ENCODE measurements at places on chromosomes 12 and 14.
A peak's percentile ranks its signal among the peaks of the same experiment; 100 is the strongest.

DNA sequence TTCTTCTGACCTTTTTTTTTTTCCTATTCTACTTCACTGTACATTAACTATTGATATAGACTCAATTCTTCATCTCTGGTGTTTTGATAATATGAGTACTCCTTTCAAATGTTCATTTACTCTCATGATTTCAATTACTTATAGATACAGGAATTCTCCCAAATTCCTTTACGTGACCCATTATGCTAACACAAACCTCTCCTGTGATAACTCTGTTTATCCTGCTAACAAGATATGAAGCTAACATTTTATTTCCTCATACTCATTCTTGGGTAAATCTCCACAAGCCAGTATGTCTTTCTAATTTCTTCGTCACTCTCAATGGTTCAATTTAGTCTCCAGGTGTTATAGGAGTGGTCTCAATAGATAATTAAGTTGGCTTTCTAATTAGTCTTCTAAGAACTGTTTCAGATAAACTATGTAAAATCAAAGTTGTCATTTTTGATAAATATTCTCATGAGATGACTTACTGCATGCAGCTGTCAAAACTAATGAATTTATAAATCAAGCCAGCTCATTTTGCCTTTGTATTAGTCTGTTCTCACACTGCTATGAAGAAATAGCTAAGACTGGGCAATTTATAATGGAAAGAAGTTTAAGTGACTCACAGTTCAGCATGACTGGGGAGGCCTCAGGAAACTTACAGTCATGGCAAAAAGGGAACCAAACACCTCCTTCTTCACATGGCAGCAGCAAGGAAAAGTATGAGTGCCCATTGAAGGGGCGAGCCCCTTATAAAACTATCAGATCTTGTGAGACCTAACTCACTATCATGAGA, 130.6 kb upstream of the MYF6 start:
- no peak for DNase-seq

GRCh38 chr12:1481906-1482305, 112.5 kb downstream of the FBXL14 start:
- no peak for DNase-seq

- DNase-seq = no peak
Measured at GRCh38 chr12:89863968-89864367, 155.3 kb upstream of the ATP2B1 start.

DNA sequence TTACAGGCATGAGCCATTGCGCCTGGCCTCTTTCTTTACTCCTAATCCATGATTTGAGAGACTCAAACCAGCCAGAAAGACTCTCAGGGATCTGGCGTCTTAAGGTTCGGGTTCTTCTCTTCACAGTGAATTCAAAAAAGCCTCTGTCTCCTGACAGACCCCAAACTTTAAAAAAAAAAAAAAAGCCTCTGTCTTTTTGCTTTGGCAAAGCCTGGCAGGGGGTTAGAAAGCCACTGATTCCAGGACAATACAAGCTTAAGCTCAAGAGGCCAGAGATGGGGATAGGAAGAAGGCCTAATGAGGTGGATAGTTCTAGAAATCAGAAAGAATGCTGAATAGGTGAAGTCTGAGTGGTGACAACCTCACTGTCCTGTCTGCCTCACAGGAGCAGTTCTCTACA, 8.8 kb downstream of the NRIP2 start:
- DNase-seq = no peak

GRCh38 chr14:103003351-103003615, 54.1 kb downstream of the CDC42BPB start:
- no peak for DNase-seq

GRCh38 chr12:85803231-85803630, 33.0 kb downstream of the RASSF9 start:
- DNase-seq = no peak

DNA sequence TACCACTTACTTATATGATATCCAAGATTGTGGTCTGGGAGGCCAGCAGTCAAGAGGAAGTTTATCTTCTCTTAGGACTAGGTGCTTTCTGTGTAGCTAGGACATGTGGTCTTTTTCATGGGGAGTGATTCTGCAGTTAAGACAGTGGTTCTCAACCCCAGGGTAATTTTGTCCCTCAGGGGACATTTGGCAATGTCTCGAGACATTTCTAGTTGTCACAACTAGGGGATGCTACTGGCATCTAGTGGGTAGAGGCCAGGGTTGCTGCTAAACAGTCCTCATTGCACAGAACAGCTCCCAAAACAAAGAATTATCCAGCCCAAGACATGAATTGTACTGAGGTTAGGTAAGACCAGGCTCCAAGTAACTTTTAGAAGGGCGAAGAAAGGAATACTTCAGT, 20.0 kb downstream of the AMDHD1 start:
- no peak for DNase-seq

DNA sequence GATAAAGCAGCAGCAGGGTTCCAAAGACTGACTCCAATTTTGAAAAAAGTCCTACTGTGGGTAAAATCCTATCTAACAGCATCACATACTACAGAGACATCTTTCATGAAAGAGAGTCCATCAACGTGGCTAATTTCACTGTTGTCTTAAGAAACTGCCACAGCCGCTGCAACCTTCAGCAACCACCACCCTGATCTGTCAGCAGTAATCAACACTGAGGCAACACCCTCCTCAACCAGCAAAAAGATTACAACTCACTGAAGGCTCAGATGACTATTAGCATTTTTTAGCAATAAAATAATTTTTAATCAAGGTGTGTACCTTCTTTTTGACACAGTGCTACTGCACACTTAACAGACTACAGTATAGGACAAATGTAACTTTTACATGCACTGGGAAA, 6.6 kb downstream of the CAPRIN2 start:
- DNase-seq = no peak

- DNase-seq = no peak
Measured at GRCh38 chr14:99348816-99349614, 77.0 kb upstream of the BCL11B start.

DNA sequence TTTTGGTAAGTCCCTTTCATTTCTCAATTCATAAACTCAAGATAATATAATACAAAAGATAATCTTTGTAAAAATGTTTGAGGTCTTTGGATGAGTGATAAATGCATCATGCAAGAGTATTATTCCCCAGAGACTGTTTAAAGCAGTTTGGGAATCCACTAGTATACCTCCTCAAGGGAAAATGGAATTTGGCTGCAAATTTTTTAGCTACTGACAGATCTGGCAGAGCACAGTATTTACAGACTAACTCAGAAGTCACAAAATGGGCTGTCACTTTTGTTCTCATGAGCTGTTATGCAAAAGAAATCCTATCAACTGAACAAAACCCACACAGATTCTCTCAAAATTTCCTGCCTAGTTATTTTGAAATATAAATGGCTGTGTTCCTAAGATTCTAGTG, 9.9 kb downstream of the SPIC start:
- no peak for DNase-seq

- no peak for DNase-seq
Measured at GRCh38 chr12:97061171-97061570, 154.1 kb downstream of the NEDD1 start.

- DNase-seq = no peak
Measured at GRCh38 chr12:128418944-128419343, 152.0 kb downstream of the TMEM132C start.

DNA sequence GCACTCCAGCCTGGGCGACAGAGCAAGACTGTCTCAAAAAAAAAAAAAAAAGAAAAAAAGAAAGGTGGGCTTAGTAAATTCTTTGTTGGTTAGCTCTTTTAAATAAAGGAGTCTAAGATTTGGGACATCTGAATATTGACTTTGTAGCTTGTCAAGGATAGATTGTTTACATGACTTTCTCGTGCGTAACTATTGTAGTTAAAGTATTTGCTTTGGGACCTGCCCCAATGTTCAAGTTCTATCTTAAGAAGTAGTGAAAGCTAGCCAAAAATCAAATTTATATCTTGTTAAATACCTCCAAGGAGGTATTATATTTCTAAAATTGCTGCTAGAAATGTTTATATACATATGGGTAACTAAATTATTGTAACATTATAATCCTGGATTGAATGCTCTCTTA, 32.4 kb downstream of the PTPN21 start:
- no peak for DNase-seq

GRCh38 chr12:68304626-68305025, 27.5 kb downstream of the MDM1 start:
- no peak for DNase-seq

DNA sequence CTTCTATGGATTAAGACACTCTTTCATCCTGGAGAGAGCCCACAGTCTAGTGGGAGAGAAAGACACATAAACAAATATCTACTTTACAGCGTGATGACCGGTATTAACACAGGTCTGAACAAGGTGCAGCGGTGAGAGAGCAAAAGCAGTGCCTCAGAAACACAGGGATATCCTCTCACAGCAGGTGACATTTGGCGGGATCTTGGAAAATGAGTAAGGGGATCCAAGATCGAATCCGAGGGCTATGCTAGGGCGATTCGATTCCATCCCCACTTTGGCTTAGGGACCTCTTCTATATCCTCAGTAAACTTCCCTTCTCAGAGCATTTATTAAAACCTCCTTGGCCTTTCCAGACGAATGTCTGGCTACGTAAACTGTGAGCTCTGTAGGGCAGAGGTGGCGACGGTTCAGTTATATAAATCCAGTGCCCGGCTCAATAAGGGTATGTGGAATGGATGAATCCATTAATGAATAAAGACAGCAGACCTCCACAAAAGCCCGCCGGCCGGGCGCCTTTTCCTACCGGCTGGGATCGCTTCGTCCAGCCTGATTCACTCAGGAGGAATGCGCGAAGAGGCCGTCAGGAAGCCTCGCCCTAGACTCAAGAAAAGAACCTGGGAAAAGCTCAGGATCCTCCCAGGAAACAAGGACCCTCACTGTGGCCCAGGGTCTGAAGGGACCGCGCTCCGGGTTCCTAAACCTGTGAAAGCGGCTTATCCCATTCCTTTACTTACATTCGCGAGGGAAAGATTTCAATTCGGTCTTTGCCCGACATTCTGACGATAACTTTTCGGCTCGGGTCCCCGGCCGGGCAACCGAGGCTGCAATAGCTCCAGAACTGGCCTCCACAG, 455 bp downstream of the ATP6V1D start:
- no peak for DNase-seq

- no peak for DNase-seq
Measured at GRCh38 chr14:96216627-96217026, 12.0 kb downstream of the BDKRB2 start.

- no peak for DNase-seq
Measured at GRCh38 chr12:130026608-130027176, 122.9 kb upstream of the TMEM132D start.

DNA sequence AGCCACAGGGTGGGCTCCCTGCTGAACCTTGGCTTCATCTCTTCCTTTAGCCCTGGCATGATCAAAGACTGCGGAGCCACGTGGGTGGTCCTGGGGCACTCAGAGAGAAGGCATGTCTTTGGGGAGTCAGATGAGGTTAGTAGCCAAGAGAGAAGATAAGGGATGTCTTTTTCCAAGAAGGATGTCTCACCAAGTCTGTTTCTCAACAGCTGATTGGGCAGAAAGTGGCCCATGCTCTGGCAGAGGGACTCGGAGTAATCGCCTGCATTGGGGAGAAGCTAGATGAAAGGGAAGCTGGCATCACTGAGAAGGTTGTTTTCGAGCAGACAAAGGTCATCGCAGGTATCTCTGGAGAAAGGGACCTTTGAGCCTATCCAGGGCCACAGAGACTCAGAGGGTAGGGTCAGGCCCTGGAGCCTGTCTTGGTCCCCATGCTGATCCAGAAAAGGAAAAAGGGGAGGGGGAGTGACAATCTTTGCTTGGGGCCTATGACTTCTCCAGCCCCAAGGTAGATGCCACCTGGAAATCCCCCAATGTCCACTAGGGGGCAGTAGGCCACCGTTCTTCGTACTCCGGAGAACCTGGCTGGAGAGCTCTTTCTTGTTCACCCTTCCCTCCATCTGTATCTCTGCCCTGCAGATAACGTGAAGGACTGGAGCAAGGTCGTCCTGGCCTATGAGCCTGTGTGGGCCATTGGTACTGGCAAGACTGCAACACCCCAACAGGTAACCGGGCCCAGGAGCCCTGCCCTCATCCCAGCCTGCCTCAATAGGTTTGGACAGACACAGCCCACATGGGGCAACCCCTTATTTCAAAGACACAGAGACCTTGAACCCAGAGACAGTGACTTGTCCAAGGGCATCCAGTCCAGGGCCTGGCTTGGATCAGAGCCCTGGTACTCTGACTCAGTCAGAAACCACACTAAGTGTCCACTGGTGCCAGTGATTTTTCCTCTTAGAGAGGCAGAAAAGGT, 2.0 kb downstream of the TPI1 start:
- peak; percentile 76 for DNase-seq

DNA sequence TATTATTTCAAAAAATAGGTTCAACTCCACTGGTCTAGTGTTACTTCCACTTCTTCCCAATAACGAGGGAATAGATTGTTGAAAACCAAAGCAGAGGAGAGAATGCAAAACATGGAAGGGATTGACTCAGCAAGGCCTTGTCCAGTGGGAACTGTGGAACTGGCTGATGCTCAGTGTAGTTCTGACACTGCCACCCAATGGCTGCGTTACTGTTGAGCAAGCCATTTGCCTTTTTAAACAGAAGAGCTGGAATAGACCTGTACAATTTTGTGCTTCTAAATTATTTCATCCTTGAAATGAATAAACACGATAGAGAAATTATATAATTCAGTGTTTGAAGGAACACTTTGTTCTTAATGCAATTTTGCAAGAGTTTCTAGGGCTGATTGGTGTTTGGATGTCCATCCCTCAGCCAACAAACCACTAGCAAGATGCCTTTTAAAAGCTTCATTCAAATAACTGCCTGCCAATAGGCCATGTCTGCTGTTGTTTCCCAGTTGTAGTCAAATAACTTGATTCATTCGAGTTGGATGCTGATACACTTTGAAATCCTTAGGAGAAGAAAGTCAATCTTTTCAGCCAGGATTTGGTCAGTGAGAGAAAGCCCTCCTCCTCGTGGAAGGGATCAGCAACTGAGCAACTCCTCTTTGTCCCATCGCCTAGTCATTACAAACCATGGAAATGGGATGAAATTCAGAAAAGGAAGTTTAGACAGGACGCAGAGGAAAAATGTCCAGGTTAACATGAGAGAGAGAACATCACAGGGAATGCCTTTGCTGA, 7.3 kb upstream of the MGP start:
- no peak for DNase-seq

DNA sequence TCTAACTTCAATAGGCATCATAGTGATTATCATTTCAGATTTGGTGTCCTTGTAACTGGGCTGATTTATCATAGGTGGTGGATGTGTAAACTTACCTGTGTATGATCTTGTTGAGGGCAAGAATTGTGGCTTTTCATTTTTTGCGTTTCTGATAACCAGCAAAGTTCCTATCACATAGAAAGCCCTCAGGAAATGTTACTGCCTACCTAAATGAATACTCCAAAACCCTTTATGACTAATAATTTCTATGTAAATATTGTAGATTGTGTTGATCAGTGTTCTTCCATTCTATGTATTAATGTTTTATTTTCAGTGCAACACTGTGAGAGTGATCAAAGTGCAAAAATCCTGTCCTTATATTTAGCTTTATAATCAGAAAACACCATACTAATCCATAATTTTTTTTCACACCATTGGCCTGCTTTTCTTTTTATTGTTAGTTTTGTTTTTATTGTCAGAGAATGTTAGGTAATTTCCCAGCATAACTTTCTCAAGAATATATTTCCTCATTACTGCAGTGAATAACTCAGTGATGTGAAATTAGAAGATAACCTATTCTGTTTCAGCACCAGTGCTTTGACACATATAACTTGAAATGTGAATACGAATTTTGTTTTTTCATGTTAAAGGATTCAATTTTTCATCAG, 94.1 kb downstream of the GPHN start:
- no peak for DNase-seq
